Head of caudate nucleus (tissue), 42 donors: ENCODE measurements at places on chromosomes 2 and 18.

GRCh38 chr2:232170396-232170795 is 208.2 kb upstream of the ALPP start:
- no peak for DNase-seq

GRCh38 chr2:236855866-236856847 is 229.5 kb upstream of the COPS8 start:
- no peak for DNase-seq

DNA sequence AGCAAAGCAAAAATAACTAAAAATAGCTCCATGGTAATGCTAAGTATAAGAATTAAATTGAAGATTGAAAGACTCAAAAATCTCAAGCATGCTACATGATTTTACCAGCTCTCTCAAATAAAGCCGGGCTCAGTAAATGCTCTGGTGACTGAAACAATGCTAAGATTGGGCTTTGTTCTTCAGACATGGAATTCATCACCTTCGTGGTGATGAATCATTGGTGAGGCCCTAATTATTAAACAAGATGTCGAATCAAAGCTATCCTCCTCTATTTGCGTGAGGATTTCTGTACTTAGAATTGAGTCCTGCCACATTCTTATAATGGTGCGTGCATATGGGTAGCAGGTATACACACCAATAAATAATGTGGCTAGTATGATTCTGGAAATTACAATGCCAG is 58.8 kb upstream of the LRRTM1 start:
- no peak for DNase-seq

DNA sequence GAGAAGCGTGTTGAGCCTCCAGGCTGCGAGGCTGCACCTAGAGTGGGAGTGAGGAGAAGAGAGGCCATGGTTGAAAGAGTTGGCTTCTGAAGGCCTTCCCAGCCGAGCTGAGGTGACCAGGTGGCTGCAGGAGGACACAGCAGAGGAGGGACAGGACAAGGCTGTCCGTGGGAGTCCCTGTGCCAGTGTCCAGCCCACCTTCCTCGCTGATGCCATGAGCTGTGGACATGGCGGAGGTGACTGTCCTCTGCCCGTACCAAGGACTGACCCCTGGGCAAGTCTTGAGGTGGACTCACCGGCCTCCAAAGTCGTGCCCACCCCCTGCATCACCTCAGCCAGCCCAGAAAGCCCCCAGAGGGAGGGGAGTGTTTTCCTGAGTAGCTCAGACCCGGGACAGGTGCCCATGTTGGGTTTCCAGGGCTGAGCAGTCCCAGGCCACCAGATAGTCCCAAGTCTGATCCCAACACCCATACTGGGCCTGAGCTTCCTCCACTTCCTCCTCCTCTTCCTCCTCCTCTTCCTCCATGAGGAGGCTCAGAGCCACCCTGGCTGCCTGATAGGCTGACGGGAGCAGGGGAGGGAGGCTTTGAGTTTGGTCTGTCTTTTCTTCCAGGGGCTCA is 43.0 kb upstream of the FOSL2 start:
- no peak for DNase-seq

DNA sequence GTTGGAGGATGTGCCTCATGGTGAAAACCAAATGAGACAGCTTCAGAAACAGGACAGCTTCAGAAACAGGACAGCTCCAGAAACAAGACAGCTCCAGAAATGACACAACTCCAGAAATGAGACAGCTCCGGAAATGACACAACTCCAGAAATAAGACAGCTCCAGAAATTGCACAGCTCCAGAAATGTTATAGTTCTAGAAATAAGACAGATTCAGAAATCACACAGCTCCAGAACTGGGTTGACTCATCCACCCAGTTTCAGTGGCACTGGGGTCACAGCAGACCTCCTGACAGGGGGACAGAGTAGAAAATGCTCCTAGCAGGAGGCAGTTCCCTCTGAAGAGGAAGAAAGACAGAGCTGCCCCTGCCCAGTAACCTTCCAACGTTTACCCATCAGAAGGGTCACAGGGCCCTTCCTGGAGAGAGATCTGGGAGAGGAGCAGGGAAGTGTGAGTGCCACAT is 26.9 kb upstream of the COL6A3 start:
- DNase-seq, result no peak

GRCh38 chr2:171627412-171627811 is 59.9 kb upstream of the DYNC1I2 start:
- no peak for DNase-seq

DNA sequence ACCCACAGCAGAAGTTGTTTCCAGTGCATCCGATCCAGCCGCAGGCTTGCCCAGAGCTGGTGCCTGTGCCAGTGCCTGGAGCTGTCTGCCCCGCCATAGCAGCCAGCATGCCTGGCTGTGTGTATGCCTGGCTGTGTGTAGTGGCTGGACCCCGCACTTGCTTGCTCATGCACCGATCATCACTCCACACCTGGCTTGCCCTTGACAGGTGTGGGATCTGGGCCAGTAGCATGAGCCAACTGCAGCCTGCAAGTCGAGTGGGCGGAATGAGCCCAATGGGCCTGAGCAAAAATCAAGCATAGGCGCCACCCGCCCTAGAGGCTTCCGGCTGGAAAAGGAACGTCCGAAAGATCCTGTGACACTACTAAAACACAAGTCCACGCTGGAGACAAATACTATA is 74.5 kb downstream of the EPB41L3 start:
- DNase-seq, result no peak

DNA sequence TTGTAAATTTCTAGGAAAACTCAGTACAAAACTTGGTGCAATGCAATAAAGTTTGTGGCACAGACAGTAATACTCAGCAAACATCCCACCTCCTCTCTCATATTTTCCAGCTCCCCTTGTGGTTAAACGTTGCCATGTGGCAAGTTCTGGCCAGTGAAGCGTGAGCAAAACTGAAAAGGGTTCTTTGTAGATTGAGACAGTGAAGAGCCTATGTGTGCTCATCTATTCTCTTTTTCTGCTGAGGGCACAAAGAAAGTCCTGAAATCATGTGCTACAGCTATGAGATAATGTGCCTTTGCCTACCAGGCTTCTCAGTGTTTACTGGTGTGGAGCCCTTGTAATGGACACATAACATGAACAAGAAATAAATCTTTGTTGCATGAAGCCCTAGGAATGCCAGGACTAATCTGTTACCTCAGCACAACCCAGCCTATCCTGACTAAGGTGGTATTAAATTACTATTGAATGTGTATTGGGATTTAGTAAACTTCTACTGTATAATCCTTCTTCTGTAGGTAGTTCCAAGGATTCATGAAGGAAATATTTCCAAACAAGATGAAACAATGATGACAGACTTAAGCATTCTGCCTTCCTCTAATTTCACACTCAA is 13.0 kb upstream of the TYMS start:
- peak; percentile 62 for DNase-seq

DNA sequence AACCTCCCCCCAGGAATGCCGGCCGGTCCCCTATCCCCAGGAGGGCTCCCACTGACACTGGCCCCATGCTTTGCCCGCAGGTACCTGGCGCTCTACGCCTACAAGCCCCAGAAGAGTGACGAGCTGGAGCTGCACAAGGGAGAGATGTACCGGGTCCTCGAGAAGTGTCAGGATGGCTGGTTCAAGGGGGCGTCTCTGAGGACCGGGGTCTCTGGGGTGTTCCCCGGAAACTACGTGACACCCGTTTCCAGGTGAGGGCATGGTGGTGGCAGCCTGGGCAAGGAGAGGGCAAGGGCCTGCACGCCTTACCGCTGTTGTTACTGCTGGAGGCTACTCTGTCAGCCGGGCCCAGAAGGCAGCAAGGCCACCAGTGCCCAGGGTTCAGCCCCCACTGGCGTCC is 181.3 kb downstream of the SEPTIN10 start:
- DNase-seq, result no peak

- DNase-seq, result no peak
These were observed 82.8 kb downstream of the SLC25A12 start for GRCh38 chr2:171811245-171811628.
